Smooth muscle cell of the brain vasculature (primary cell): ENCODE measurements at places on chromosomes 1 and 21.

- no peak for DNase-seq
Observed at GRCh38 chr1:67174716-67175284, 8.5 kb downstream of the IL23R start.

GRCh38 chr1:58997060-58997411 lies 213.2 kb upstream of the JUN start:
- DNase-seq, result no peak

GRCh38 chr21:27001526-27001925 lies 34.6 kb upstream of the ADAMTS5 start:
- no peak for DNase-seq

- DNase-seq, result no peak
Observed at GRCh38 chr1:50553921-50554320, 130.7 kb upstream of the DMRTA2 start.

DNA sequence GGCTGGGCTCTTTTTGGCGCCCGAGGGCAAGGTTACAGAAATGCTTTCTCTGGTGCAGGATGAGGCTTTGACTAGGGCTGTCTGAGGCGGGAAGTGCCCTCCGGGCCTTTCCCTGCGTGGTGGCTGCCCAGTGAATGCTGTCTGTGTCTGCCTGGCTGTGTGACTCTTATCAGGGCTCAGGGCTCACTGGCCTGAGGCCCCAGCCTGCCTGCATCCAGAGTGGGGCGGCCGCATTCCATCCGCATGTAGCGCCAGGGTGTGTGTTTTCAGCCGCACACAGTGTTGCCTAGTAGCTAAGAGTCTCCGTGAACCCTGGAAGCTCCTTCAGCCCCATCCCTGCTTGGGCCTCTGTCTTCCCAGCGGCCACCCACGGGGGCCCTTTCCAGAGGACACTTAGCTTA lies 59.1 kb downstream of the FAAP20 start:
- peak; percentile 54 for DNase-seq

- no peak for DNase-seq
Observed at GRCh38 chr1:234862944-234863515, 253.1 kb upstream of the IRF2BP2 start.

- DNase-seq, result peak; percentile 23
Observed at GRCh38 chr1:156385534-156386031, 16.6 kb downstream of the RHBG start.

DNA sequence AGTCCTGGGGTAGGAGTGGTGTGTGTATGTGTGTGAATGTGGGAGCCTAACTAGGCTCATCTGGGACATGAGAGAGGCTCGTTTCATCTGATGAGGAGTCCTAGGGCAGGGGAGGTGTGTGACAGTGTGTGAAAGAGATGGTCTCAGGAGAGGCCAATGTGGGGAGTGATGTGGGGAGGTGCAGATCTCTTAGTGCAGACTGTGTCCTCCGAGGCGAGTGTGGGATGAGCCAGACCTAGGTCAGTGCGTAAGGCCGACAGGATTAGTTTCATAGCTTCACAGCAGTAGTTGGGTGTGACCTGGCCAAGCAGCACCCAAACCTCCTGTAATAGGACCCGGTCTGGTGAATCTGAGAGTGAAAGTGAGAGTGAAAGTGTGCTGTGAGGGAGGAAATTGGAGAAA lies 94.7 kb downstream of the LIPI start:
- no peak for DNase-seq

GRCh38 chr1:232293361-232293760 lies 336.6 kb downstream of the SIPA1L2 start:
- DNase-seq, result no peak

GRCh38 chr21:39137248-39138178 lies 45.7 kb downstream of the PSMG1 start:
- peak; percentile 76 for DNase-seq
